ENCODE measurements at places on chromosomes 1 and 21.

- no peak for DNase-seq
Observed at GRCh38 chr1:11485191-11485590, 6.2 kb downstream of the DISP3 start.

DNA sequence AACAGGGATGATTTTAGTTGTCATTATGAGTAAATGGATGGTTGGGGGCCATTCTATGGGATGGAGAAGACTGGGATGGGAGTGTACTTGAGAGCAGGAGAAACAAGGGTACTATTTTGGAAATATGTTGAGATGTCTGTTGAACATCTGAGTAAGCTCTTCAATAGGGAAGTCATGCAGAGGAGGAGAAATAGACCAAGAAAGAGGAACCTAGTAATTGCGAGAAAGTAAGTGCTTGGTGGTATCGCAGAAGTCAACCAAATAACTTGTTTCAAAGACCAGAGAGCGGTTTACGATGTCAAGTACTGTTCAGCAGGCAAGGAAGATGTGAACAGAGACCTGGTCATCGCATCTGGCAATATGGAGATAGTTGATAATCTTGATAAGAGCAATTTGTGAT is 22.4 kb upstream of the CHRM3 start:
- no peak for DNase-seq

DNA sequence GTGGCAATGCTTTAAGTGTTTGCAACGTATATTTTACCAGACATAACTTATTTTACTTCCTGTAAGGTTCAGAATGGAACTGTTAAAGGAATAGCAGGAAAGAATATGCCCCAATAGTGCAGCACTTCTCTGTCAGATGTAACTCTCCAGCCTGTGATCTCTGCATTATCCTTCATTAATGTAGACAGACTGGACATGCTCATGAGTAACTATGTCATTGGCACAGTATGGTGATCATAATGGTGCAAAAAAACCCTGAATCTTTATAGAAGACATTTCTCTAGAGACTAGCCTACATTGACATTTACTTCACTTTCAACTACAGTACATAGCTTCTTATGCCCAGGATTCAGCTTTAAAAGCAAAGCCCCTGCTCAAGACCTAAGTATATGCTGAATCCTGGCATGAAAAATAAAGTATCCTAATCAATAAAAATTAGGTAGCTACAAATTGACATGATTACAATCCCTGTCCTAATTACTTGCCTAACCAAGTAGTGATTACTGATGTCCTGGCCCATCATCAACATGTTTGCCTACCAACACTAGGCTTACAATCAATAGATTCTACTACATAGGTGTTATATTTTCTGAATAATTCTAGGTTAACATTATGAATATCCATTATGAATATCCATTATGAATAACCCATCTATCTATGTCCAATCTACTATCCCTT is 13.9 kb downstream of the COX20 start:
- no peak for DNase-seq

- DNase-seq = no peak
Observed at GRCh38 chr21:14918527-14918926, 146.3 kb downstream of the NRIP1 start.

DNA sequence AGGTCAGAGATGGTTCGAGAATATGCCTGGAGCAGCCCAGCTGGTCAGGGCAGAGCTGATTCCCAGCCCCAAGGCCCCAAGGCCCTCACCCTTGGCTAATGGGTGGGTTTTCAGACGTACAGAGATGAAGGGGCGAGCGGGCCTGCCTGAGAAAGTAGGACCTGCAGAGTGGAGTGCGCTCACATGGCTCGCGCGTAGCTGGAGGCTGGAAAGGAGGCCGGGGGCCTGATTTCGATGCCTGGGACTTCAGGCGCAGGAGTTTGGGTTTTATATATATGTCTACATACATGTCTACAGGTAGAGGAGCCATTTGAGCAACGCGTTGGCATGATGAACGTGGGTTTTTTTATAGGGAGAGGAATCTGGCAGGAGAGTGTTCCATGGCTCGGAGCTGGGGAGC is 8.9 kb downstream of the COQ8A start:
- no peak for DNase-seq

DNA sequence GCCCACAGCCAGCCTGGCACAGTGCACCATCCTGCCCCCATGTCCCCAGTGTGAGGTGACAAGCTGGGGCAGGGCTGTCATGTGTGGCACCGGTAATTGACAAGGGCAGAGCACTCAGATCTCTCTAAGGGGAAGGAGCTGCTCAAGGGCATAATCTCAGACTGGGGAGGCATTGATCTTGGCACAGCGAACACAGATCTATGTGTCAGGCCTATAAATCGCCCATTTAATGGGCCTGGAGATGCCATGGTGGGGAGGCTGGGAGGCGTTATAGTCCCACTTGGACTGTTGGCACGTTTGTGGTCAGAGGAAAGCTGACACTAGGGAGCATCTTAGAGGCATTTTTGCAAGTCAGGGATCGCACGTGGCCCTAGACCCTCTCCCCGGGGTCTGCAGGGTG is 594.1 kb downstream of the PTPRU start:
- DNase-seq = no peak

DNA sequence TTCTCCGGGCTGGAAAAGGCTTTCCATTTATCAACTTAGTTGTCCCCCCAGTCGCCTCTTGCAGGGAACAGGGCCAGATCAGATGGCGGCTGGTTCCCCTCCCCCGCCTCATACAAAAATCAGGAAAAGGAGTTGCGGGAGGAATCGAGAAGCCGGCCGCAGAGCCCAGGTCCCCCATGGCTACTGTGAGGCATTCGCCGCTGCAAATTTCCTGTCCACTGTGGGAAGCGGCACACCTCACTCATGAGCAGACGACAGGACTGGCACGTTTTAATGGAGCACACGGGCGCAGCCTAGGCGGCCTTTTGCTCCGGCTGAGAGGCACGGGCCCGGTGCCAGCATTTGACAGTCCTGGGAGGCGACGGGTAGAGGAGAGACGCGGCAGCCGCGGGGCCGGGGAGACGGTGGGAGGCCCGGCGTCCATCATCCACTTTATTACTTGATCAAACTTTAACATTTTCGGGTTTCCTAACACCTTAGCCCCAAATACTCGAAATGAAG is 1.1 kb downstream of the GNG4 start:
- DNase-seq = no peak

- DNase-seq = no peak
Observed at GRCh38 chr21:28212061-28212460, 780.6 kb downstream of the LTN1 start.

- no peak for DNase-seq
Observed at GRCh38 chr1:206508956-206509355, 1.6 kb downstream of the RASSF5 start.

- no peak for DNase-seq
Observed at GRCh38 chr1:212689196-212689725, 10.4 kb downstream of the BATF3 start.

DNA sequence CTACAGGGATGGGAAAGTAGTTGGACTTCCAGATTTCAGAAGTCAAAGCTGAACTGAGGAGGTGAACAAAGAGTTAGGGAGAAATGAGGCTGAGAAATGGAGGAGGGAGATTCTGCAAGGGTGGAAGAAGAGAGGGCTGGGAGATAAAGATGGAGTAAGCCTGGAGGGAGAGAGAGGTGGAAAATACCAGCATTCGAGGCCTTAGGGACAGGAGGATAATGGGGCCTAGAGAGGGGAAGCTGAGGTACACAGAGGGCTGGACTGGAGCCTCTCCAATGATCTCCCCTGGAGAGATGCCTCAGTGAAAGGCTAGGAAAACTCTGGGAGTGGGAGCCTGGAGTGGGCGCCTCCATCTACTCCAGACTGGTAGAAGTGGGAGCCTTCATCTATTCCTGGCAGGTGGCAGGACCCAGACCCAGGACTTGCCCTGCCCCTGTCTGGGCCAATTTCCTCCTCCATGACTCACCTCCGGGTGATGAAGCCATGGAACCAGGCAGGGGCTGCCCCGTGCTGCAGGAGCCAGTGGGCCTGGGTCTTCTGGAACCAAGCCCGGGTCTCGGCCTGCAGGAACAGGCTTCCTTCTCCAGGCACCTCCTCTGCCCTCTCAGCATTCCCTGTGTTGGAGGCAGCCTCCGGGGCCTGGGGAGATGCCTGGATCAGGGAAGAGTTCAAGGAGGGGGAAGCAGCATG is 1.9 kb downstream of the SH2D2A start:
- no peak for DNase-seq

DNA sequence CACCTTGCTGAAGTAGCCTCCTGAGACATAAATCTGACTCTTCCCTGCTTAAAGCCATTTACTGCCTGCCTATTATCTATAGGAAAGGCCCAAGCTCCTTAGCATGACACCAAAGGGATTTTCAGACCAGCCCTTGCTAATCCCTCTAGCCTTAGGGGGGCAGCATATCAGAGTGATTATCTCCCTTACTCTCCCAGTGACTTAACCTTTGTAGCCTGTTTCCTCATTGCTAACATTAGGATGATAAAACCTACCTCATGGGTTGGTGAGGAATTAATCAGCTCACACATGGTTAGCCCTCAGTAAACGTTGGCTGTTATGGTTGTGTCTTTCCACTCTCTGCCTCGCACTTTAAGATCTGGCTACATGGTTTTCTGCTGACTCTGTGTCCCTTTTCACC is 70.1 kb downstream of the ROR1 start:
- no peak for DNase-seq

GRCh38 chr1:87765681-87766070 is 437.0 kb downstream of the LMO4 start:
- DNase-seq = no peak

GRCh38 chr1:145960468-145961108 is 2.8 kb upstream of the LIX1L start:
- no peak for DNase-seq

DNA sequence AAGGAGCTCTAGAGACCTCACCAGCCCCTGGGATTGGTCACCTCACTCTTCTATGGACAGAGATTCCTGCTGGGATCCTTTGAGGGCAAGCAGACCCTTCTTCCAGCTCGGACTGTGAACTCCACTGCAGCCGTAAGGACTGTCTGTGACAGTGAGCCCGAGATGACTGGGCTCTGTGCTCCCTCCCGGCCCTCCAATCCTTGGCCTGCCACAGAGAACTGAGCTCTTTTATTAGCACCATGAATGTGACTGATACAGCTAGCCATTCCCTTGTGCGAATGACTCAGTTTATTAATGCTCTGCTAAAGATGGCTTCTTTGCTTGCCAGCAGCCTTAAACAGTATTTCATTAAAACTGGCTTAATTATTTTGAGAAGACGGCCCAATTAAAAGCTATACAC is 194.6 kb upstream of the LMO4 start:
- no peak for DNase-seq

GRCh38 chr1:212235857-212236256 is 49.4 kb upstream of the PPP2R5A start:
- DNase-seq = no peak

DNA sequence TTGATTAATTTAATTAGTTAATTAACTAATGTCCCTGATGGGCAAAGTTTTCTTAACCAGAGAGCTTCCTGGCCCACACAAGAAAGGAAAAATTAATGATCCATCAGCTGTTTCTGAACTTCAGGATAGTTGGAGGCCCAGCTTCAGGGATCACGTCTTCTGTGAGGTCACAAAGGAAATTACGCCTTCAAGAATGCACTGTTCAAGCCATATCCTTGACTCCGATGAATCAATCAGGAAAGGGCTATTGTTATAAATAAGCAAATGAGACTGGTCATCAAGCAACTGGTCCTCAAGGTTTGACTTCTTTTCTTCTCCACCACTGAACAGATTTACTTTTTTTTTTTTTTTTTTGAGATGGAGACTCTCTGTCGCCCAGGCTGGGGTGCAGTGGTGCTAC is 40.6 kb downstream of the TCP10L start:
- no peak for DNase-seq

DNA sequence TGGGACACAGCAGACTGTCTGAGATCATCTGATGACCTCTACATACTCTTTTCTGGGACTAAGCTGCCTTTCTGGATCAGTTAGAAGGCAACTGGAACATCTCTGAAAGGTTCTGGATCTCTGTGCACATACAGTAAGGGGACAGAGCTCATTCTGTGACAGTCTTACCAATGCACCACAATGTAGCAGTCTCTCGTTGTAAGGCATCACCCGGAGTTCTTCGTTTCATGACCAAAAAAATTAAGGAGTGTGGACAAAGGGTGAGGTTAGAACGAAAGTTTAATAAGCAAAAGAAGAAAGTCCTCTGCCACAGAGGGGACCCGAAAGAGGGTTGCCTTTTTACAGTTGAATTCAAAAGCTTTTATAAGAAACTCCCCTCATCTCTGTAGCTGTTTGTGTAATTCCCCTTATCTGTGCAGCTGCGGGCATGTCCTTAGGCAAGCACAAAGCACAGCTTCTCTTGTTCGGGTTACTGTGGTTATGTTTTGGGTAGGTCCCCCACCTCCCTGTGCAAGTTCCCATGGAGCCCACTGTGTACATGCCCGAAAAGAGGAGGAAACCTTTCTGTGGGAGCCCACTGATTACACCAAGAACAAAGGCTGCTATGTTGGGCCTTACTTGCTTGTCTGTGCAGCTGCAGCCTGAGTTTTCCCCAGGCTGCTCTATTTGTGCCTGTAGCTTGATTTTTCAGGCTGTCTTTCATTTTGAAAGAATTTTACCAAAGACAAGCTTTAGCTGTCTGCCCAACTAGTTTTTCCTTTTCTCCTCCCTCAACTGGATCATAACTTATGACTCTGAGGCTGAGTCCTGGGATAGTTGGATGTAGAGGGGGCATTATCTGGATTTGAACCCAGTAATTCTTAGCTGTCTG is 53.1 kb upstream of the CACNA1E start:
- no peak for DNase-seq

- DNase-seq = no peak
Observed at GRCh38 chr1:155005076-155006011, 2.7 kb downstream of the ZBTB7B start.

- DNase-seq = no peak
Observed at GRCh38 chr1:82441402-82441801, 640.7 kb downstream of the ADGRL2 start.

GRCh38 chr1:200837931-200838571 is 34.7 kb upstream of the GPR25 start:
- no peak for DNase-seq

DNA sequence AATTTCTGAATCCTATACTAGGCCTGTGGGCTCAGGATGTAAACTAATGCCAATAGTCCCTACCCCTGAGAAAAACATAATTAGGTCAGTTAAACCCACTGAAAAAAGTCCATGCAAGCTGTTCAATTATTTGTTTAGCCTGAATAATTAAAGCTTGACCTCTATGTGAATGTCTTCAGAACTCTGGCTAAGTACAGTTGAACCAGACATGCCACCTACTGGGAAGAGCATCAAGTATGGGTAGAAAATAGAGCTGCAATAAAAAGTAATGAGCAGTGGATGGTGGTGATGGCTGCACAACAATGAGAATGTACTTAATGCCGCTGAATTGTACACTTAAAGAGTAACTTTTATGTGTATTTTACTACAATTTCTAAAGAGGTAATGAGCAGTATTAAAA is 23.6 kb upstream of the SLC19A2 start:
- no peak for DNase-seq

DNA sequence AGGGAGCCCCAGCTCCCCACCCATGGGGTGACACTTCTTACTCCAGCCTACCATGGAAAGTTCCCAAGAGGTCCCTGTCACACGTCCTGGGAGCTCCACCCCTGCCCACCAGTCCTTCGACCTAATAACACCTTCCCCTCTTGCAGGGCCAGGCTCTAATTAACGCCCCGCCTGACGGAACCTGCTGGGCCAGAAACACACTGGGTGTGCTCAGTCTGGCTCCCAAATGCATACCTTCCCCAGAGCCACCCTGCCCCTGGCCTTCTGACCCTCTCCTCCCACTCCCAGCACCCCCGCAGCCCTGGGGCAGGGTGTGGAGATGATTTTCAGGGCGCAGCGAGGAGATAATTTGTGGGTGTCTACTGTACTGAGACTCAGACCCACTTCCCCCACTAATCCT is 20.6 kb downstream of the PGLYRP3 start:
- DNase-seq = no peak
